ENCODE measurements at places on chromosomes 7 and 10.

- H3K4me3 ChIP-seq, result peak overlapping the region; percentile 45
- H3K36me3 ChIP-seq, result no peaks in the 10 kb centered on the region
- no peak overlapping the region for H3K27ac ChIP-seq
- no peak for DNase-seq
Measured at GRCh38 chr7:77415476-77415822, 700 bp downstream of the GSAP start.

DNA sequence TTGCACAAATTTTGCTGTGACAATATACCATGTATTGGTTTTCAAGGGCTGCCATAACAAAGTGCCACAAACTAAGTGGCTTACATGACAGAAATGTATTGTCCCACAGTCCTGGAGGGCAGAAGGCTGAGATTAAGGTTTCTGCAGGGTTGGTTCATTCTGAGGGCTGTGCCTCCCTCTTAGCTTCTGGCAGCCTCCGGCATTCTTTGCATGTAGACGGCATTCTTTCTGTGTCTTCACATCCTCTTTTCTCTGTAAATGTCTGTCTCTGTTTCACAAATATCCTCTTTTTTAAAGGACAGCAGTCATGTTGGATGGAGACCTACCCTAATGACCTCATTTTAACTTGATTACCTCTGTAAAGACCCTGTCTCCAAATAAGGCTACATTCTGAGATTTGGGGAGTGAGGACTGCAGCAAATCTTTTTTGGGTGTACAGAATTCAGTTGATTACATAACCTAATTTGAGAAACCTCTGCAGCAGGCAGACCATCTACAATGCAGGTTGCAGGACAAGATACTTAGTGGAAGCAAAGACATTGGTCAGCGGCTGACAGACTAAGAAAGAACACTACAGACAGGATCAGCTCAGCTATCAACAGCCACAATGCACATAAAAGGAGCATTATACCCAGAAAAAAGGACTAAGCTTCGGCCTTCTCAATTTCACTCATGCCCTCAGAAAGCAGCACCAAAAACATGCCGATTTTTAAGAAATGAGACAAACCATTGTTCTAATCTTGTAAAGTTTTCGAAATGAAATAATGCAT, 84.6 kb upstream of the FAM3C start:
- H3K36me3 ChIP-seq, result no peaks in the 10 kb centered on the region
- peaks cover 2% of the 10 kb centered on the region for H3K27me3 ChIP-seq
- no peak overlapping the region for H3K4me3 ChIP-seq
- no peak overlapping the region for H3K27ac ChIP-seq

- H3K4me1 ChIP-seq, result no peaks in the 10 kb centered on the region
- H3K27me3 ChIP-seq, result peaks cover 3% of the 10 kb centered on the region
- no peaks in the 10 kb centered on the region for H3K36me3 ChIP-seq
Measured at GRCh38 chr7:117386110-117386706, 41.1 kb downstream of the ASZ1 start.

- H3K4me3 ChIP-seq, result no peak overlapping the region
- H3K4me1 ChIP-seq, result peaks cover 2% of the 10 kb centered on the region
Measured at GRCh38 chr7:155355745-155356144, 58.1 kb downstream of the INSIG1 start.

Measured in activated T-helper 2 cell treated with anti-CD3 and anti-CD28 coated beads, Interferon-gamma antibody, Interleukin-2, Interleukin-4, amounts not matched to agents 10 μg/mL and 5 μg/mL and 100 μg/mL, durations not matched to agents 14 hours and 24 hours and 36 hours (primary cell).